ENCODE measurements at places on chromosomes 11 and 22.

DNA sequence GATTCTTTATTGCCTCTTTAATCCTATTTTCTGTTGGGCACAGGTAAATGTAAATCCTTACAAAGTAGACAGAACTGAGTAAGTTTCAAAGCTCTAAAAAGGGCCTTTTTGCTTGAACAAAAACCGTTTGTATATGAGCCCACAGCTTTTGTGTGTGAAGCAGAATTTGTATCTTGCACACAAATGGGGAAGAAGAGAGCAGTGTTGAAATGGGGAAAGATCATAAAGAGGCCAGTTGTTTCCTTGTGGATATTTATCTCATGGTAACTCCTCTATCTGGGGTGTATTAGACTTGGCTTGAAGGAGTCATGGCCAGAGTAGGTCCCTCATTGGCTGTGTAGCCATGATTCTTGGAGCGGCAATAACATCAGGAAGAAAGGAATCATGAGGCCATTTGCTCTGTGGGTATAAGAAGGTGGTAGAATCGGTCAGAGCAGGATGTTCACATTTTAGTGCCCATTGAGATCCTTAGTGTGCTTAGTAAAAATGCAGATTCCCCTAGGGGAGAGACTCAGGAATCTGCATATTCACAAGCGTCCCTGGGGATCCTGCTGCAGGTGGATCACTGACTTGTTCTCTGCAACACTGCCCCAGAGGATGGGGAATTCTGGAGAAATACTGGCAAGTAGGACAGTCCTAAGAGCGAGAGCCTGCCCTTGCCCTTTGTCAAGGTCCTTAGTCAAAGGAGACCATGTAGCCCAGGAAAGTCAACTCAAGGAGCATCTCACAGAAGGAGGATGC is 126.5 kb downstream of the LDLRAD3 start:
- DNase-seq, result no peak

- no peak for DNase-seq
Observed at GRCh38 chr11:131425285-131425684, 54.9 kb downstream of the NTM start.

- no peak for DNase-seq
Observed at GRCh38 chr11:4808476-4808875, 4.3 kb upstream of the OR52R1 start.

- no peak for DNase-seq
Observed at GRCh38 chr11:35083431-35084238, 55.3 kb upstream of the CD44 start.

- no peak for DNase-seq
Observed at GRCh38 chr22:30598986-30599385, 7.3 kb upstream of the PES1 start.

DNA sequence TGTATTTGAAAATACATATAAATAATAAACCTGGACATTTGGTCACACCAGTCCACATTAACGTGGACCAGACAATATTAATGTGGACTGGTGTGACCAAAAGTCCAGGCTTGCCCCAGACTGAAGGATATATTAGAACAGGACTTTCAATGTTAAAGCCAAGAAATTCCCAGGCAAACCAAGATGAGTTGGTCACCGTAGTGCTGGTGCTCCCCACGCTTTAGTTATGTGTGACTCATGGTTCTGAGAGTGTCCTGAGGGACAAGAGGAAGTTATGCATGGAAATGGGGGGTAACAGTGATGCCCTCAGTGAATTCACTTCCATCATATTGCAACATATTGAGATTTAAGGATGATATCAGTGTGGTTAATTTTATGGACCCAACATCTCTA is 31.4 kb downstream of the POU2AF1 start:
- no peak for DNase-seq

DNA sequence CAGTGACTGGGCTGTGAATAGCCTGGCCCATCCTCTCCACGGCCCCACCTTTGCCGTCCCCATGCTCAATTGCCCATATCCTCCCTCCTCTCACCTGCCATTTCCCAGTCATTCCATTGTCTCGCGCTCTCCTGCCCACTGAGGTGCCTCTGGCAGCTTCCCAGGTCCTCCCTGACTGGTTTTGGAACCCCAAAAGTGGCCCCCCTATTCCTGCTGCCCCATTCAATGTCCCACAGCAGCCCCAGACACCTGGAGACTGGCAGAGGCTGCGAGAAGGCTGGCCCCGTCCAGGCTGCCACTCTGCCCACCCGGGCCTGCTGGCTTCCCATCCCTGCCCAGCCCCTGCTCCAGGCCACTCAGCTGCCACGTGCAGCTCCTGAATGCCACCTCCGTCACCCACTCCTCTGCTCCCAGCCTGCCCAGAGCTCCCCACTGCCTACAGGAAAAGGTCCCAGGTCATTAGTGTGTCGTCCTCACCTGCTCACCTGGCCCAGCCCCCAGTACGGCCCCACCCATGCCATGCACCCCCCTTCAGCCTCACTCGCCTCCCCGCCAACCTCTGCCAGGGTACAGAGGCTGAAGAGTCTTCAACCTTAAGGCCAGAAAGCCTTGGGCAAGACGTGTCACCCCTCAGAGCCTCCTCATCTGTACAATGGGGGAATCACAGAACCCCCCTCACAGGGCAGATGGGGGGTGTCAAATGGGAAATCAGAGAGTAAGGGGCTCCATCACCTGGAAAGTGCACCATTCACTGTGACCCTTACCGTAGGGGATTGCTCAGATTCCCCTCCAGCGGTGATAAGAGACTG is 37.5 kb downstream of the KCNJ4 start:
- no peak for DNase-seq

- DNase-seq, result no peak
Observed at GRCh38 chr11:6455070-6455469, 14.3 kb upstream of the HPX start.

DNA sequence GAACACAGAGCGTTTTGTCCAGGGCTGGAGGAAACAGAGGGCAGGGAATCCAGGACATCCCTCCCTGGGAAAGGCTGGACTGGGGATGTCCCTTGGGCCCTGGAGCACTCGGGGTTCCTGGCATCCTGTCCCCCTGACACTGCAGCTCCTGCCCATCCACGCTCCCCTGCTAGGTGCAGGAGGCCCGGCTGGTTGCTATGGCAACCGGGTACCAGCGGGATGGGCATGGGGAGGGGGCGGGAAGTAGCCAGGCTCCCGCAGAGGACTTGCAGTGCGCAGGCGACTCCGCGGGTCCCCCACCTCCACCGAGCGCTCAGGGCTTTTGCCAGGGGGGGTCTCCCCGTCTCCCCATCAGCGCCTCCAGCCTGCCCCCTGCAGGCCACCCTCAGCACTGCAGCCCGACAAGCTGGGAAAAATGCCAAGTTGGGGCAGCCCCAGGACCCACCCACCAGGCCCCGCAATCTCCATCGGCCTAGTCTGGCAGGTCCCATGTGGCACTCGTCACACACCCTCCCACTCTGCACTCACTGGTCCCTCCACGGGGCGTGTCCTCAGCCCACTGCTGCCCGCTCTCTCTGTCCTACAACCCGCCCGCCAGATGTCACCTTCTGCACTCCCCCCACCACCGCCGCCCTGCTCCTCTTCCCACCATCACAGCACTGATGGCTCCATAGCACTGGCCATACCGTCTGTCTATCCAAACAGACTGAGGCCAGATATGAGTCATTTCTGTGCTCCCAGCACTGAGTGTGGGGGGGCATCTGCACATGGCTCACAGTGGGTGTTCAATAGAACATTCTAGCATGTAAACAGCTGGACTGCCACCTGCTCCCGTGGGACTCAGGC is 31.5 kb downstream of the KIAA0930 start:
- no peak for DNase-seq

DNA sequence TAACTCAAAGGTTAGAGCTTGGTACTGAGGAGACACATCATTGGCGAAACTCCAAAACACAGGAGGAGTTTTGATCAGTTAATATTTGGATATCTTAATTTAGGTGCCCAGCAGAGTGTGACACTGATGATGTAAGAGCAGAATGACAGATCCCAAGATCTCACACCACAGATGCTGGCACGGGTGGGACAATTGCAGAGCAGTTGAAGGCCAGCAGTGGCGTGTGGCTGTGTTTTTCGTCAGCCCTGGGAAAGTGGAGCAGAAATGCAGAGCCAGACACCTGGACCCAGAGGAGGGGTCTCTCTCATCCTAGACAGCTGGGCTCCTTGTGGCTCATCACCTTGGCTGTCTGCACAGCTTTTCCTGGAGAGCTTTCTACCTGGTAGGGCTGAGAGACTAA is 59.7 kb upstream of the CTTN start:
- DNase-seq, result no peak

GRCh38 chr11:24163146-24163545 is 333.7 kb upstream of the LUZP2 start:
- no peak for DNase-seq

- DNase-seq, result no peak
Observed at GRCh38 chr22:19846620-19847344, 7.9 kb downstream of the GNB1L start.

DNA sequence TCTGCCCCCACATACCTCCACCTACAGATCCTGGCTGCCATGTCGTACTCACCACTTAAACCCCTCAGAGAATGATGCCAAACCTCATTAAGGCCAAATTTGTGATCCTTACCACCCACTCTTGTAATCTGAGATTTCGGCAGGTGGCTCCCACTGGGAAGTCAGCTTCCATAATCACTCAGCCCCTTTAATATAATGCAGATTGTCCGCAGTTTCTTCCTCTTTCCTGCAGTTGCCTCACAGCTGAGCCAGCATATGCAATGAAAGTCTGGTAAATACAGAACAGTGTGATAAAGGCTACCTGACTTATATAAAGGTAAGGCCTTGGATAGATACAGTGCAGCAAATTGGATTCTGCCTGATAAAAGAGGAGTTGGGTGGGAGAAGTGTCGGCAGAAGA is 515.2 kb upstream of the TENM4 start:
- DNase-seq, result no peak

DNA sequence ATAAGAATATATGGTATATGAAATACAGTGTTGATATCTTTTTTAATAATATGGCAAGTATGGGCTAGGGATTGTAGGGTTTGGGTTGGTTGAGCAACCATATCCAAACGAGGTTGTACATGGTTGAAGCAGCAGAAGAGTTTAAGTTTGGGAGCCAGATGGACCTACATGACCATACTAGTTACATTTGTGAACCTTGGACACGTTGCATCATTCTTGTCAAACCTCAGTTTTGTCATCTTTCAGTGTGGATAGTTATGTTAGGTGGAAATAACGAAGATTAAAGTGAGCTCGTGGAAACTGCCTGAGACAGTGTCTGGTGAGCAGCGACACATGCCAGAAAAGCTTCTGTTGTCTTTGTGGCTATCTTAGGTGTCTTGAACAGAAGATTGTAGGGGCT is 307.1 kb upstream of the KIRREL3 start:
- DNase-seq, result no peak

- no peak for DNase-seq
Observed at GRCh38 chr11:115941481-115941993, 437.3 kb upstream of the CADM1 start.

GRCh38 chr22:27596133-27596870 is 205.3 kb downstream of the MN1 start:
- DNase-seq, result no peak

DNA sequence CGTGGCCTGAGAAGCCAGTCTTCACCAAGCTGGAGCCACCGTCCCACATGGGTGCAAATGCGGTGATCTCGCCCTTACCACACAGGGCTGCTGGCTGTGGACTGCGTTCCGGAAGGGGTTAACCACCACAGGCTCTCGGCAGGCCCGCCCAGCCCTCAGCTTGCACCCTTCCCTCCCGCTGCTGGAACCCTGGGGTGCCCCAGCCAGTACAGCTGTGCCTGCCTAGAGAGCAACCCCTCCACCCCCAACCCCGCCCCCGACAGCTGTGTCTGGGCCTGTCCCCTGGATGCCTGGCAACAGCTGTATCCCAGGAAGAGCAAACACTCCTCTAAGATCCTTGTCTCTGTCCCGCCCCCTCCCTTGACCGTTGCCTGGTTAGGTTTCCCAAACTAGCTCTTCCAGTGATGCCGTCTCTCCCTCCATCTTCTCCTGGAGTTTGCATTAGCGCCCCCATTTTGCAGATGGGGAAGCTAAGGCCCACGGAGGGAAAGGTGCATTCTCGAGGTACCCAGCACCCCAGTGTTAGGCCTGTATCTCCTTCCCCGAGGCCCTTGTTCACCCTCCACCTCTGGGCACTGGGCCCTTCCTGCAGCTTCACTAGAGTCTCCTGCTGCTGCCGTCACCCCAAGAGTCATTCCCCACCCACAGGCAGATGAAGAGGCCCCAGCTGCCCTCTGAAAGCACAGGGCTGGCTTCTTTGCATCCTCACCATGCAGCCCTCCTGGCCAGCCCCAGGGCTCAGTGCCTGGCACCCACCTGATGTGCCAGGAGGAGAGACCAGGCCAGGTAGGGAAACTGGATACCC is 12.6 kb upstream of the COX8A start:
- DNase-seq, result no peak

DNA sequence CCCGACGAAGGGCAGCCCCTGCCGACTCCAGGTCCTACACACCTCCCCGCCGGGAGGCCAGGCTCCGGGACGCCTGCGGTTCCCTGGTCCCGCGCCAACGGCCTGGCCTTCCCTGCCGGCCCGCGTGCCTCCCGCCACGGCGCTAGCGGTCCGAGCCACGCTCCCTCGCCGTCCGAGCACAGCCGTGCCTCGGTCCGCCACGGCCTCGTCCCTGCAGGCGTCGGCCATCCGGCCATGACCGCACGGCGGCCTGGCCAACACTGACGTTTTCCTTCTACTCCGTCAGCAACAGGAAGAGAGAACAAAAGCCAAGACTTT is 532 bp downstream of the EIF4G2 start:
- DNase-seq, result no peak

GRCh38 chr11:1197886-1198560 is 24.8 kb upstream of the MUC5B start:
- no peak for DNase-seq

DNA sequence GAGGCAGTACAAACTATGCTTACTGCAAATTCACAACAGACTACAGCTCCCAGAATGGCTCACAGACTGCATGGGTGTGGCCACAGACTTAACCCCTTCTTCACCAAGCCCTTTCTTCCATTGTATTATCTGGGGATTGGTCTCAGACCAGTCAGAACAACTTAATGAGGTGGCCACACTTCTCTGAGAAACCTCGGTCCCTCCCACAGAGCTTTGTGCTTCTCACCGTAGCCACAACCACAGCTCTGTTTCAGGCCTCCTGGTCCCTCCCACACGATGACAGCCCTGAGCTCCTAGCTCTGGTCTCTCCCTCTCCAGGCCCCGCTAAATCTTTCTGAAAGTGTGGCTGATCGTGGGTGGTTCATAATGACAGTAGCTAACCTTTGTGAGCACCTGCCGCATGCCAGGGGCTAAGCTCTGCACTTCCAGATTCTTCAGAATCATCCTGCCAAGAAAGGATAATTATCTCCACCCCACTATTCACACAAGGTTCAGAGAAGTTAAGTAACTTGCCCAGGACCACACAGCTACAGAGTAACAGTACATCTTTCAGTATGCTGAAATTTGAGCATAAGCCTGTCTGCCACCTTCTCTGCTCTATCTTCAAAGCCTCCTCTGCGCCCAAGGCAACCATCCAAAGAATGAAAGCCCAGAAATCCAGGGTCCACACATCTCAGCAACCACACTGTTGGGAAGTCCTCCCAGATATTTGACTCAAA is 5.4 kb downstream of the PDE2A start:
- DNase-seq, result no peak

DNA sequence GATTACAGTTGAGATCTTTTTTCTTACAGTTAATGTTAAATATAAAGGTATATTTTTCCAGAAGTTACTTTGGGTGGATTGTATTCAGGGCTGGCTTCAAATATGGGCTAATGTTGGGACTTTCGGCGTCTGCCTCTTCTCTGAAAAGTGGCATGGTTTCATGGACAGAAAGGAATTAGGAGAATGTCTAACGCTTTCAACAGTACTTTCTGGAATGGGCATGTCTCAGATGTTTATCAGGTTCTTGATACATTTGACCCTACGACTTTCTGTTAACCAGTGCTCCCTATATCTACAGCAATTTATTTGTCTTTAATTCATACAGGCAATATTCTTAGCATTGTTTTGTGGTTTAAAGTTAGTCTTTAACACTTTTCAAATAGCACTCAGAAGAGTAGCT is 33.7 kb downstream of the ZC3H12C start:
- DNase-seq, result no peak

All from stimulated activated CD4-positive, alpha-beta T cell treated with anti-CD3 and anti-CD28 coated beads, Interleukin-1b, Interleukin-23, amount 100 ng/mL, for 24 hours (primary cell).